ENCODE measurements at places on chromosomes 4 and X.

DNA sequence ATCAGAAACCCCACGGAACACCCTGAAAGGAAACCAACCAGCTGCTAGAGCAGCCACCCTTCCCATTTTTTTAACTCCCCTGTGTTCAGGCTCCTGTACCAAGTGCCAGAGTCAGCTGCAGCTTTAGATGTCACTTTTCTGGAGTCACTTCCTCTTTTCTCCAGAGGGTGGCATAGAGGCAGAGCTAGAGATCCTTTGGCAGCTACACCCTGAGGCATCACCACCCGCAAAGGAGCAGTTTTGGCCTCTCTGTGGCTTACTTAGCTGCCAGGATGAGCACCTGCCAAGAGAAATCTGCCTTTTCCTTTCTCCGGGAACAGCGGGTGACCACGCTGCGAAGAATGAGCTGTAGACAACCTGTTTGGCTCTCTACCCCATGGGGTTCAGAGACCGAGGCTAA is 58.0 kb upstream of the CHRDL1 start:
- no peak for DNase-seq

DNA sequence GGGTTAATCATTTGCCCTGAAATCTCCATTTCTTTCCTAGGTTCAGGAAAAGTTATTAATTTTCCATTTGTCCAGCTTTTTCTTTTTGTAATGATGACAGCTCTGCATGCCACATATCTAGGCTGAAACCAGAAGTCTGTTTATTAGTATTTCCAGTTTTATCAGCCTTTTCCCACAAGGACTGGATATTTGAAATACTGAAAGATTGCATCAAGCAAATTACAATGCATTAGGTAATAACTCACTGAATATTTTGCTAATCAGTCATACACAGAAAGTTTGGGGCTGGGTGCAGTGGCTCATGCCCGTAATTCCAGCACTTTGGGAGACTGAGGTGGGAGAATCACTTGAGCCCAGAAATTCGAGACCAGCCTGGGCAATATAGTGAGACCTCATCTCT is 21.5 kb downstream of the SLC9A7 start:
- DNase-seq: no peak

DNA sequence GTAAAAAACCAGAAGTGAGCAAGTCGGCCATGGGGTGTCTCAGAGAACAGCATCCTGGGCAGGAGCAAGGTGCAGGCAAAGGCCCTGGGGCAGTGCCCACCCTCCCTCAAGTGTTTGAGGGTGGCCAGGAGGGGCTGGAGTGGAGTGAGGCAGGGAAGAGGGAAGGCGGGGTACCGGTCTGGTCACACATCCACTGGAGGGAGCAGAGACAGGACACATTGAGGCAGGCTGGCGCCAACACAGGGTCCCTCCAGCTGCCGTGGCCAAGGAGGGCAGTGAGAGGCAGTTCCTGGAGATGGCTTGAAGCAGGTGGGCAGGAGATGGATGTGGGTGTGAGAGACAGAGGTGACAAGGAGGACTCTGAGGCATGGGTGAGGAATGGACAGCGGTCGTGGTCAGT is 20.3 kb upstream of the RNF4 start:
- DNase-seq: no peak

DNA sequence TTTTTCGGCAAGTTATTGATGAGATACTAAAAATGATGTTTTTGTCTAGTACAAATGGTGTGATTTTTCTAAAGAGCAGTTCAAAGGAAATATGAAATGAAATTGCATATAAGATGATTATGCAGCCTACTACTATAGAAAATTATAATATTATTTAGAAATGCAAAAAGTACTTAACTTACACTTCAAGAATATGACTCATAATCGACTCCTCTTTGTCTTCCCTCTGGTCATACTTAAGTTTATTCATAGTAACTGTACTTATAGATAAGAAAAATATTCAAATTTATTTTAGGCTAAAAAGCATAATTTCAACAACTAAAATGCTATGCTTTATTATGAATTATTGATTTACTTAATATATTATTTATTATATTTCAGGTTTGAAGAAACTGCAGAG is 33.2 kb downstream of the CEP44 start:
- DNase-seq: no peak

DNA sequence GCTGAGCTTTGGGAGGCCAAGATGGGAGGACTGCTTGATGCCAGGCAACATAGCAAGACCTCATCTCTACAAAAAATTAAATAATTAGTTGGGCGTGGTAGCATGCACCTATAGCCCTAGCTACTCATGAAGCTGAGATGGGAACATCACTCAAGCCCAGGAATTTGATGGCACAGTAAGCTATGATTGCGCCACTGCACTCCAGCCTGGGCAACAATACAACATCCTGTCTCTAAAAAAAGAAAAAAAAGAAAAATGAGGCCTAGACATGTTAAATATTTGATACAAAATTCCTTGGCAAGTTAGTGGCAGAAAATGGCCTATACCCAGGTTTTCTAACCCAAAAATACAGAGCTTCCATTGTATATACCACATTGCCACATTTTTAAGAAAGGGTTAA is 88.1 kb upstream of the MAB21L2 start:
- no peak for DNase-seq

DNA sequence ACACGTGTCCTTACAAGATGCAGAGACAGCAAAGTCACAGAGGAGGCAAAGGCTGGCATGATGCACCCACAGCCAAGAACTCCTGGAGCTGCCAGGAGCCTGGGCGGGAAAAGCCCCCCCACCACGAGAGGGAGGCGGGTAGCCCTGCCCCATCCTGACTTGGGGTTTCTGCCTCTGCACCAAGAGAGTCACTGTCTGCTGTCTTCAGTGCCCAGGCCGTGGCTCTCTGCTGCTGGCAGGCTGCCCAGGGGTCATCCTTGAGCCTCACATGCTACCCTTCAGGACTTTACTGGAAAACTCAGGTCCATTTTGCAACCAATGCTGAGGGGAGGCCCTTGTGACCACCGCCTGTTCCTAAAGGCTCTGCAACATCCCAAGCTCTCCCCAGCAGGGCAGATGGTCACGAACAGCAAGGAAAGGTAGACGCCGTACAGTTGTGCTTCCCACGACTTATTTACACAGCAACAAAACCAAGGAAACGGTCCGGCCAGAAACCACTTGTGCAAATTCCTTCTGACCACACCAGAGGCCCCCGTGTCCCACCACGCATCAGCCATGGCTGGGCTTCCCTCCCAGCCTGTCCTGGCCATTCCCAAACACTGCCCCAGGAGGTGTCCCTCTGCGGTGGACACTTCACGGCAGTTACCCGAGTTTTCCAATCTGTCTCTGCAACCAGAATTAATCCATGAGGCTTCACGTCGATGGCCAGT is 56.9 kb downstream of the ACOX3 start:
- DNase-seq: no peak

GRCh38 chr4:102519925-102520324 is 18.8 kb downstream of the NFKB1 start:
- DNase-seq: no peak

DNA sequence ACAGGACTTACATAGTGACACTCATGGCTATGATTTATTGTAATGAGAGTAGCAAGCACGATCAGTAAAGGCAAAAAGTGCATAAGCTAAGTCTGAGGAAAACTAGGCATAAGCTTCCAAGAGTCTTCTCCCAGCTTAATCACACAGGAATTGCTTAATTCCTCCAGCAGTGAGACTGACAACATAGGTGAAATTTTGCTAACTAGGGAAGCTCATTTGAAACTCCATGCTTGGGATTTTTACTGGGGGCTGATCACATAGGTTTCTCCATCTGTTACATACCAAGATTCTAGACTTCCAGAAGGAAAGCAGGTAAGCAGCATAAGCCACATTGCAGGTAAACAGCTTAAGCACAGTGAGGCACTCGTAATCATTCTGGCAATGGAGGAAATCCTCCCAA is 71.8 kb upstream of the FHDC1 start:
- no peak for DNase-seq

DNA sequence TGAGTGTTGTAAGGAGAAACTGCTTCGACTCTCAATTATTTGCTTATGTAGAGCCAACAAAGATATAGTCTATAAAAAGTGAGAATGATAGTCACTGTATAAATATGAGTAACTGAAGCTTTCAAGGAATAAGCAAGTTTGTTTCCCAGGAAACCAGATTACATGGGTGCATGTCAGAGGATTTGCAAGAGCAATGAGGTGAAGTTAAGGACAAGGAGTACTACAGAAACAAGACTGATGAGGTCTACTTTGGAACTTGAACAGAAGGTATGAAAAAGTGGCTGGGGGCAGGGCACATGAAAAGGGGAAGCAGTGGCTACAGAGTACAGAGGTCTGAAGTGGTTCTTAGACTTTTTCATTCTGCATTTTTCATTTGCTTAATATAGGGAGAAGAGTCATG is 321.0 kb upstream of the CXXC4 start:
- DNase-seq: no peak

DNA sequence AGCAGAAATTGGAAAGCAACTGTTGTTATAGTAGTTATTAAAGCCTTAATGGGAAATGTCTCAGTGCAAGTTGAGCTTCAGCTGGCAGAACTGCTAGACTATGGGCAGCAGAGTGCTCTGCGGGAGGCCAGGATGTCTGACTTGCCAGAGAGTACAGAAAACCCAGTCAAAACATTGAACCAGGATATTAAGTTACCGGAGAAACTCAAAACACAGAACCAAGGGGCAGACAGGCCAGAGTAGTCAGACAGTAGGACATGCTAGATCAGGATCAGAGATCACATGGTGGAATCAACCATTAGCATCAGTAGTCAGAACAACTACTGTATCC is 72.9 kb upstream of the TNIP3 start:
- no peak for DNase-seq

DNA sequence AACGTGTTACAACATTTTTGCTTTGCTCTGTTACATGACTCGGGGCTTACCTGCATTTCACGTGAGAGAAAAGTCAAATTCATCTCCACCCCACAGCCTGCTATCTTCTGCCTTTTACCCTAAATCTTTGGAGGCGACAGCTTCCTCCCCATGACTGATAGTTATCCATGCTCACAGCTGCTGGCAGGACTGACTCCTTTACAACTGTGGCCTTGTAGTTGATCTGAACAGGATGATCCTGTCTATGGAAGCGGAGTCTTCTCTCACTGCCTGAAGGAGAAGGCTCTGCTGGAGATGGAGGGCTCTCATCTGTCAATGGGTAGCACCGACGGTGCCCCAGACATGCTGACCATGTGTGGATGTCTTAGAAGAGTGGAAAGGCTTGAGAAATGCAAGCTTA is 151.0 kb downstream of the CBR4 start:
- DNase-seq: no peak

DNA sequence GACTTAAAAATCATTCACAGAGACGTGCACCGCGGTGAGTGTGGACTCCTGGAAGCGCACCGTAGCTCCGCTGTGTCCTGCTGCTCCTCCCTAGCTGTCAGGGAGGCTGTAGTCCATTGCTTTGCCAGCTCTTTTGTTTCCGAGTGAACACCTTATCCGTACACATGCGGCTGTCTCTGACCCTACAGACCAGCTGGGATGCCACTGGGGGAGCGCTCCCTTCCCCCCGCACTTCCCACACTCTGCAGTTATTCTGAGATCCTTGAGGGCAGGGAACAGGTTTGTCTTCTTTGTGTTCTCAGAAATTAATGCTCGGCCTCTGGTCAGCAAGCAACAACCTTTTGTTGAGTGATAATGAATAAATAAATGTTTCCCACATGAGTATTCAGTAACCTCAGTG is 33.7 kb upstream of the MSANTD1 start:
- DNase-seq: no peak

DNA sequence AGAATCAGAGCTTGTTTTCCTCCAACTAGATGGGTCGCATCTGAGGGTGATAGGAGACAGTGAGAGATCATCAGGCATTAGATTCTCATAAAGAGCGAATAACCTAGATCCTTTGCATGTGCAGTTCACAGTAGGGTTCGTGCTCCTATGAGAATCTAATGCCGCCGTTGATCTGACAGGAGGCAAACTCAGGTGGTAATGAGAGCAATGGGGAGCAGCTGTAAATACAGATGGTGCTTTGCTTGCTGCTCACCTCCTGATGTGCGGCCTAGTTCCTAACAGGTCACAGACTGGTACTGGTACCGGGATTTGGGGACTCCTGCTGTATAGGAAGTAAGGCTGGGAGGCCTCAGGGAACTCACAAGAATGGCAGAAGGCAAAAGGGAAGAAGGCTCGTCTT is 276.5 kb downstream of the FAT4 start:
- DNase-seq: no peak

DNA sequence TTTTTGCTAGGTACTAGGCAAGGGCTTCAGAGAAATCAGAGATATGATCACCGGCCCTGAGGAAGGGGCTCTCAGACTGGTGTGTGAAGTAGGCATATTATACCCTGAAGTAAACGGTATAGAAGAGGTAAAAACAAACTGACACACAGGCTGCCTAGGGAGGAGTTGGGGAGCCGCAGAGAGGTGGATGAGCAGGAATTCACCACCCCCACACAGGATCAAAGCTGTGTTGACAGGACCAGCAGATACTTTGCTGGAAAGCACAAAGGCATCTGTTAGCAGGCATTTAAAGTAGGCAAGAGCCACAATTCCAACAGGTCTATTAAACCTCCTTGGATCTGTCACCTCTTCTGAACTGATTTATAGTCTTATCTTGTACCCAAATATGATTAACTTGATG is 71.8 kb upstream of the GPR34 start:
- DNase-seq: no peak

DNA sequence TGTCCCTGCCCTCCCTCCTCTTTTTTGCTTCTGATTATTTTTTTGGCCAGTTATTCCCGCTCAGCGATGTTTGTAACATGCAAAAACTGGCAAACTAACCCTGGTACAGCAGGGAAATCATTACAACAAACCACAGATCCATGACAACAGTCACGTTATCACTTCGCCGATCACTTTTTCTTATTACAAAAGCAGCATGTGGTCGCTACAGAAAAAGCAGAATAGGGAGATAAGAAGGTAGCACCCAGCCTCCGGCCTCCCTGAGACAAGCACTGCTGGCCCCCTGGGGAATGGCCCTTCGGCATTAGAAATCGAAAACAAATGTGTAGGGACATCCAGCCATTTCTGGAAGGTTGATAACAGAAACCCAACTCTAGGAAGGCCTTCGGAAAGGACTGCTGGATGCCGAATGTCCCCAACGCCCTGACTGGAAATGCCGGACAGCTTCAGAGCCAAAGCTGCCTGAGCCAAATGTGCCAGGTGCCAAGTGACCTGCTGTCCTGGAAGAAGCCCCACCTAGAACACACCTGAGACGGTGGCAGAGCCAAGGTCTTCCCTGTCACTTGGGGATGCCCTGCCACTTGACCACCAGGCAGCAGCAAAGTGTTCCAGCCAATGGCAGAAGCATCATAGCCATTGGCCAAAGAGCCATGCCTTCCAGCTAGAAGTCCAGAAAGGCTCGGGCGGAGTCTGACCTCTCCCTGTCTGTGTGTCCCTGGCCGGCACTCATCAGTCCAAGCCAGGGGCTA is 2.9 kb downstream of the IDH3G start:
- no peak for DNase-seq

DNA sequence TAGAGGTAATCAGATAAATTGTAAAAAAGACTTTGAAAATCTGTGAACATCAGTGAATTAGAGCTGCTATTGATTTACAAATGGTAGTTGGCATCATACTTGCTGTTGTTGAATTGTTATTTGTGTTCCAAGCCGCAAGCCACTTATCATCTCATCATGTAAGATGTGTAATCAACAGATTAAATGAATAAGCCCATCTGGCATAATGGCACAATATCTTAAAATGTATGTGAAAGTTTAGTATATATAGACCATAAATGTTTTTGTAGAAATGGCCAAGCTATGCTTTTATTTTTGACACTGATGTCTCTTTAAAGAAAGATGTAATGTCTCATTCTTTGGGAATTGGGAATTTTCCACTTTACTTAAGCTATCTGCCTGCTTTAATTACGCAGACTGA is 682.6 kb upstream of the GNPDA2 start:
- DNase-seq: no peak

GRCh38 chrX:45840411-45840950 is 639.8 kb upstream of the DIPK2B start:
- no peak for DNase-seq

GRCh38 chr4:112075129-112075753 is 70.0 kb upstream of the FAM241A start:
- no peak for DNase-seq
